Right cardiac atrium (tissue), 5 donors: ENCODE measurements at places on chromosomes 2 and 18. TPM values are rescaled to one million over a fixed set of nuclear protein-coding genes. Genes with fewer than 3 reads are reported as not detected.
A peak's percentile ranks its signal among the peaks of the same experiment; 100 is the strongest.

Gene CFC1
- polyA plus RNA-seq, result 0.25 TPM

Gene STPG4
- polyA plus RNA-seq, result not detected

GRCh38 chr18:23723121-23723520 lies 33.9 kb downstream of the LAMA3 start:
- DNase-seq, result no peak

DNA sequence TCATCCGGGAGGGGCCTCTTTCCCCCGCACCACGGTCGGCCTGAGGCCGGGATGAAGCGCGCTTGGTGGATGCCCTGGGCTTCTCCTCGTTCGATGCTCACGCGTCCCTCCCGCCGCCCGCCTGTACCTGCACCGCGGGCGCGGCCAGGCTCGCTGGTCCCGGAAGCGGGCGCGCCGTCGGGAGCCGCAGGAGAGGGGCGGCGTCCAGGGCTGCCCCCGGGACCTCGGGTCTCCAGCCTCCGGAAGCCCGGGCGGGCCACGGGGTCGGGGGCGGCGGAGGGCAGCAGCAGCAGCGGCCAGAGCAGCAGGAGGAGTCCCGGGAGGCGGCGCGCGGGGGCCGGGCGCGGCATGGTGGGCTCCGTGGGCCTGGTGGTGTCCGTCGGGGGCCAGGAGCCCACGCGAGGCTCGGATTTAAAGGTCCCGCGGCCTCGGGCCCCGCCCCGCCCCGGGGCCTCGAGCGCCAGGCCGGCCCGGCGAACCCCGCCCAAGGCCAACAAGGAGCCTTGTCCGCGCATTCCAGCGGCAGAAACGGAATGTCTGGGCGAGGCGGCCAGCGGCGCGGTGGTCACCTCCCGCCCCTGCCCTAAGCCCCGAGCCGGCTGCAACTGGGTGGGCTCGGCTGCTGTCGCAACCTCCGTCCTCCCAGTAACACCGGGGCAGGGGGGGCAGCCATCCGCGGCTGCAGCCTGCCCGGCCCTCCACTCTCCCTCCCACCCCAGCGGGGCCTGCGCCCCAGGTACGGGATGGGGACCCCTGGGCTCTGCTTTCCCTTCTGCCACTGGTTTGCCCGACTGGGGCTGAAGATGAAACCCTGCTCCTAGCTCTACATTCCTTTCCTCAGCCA lies at the start of gene MATN3:
MATN3 (minus strand) TSS at position 387 of the 844 bp plus-strand sequence; CDS start at position 350, 37 bp downstream.
- DNase-seq, result peak; percentile 72

Gene DNAJC5G
- polyA plus RNA-seq, result 2.2 TPM

DNA sequence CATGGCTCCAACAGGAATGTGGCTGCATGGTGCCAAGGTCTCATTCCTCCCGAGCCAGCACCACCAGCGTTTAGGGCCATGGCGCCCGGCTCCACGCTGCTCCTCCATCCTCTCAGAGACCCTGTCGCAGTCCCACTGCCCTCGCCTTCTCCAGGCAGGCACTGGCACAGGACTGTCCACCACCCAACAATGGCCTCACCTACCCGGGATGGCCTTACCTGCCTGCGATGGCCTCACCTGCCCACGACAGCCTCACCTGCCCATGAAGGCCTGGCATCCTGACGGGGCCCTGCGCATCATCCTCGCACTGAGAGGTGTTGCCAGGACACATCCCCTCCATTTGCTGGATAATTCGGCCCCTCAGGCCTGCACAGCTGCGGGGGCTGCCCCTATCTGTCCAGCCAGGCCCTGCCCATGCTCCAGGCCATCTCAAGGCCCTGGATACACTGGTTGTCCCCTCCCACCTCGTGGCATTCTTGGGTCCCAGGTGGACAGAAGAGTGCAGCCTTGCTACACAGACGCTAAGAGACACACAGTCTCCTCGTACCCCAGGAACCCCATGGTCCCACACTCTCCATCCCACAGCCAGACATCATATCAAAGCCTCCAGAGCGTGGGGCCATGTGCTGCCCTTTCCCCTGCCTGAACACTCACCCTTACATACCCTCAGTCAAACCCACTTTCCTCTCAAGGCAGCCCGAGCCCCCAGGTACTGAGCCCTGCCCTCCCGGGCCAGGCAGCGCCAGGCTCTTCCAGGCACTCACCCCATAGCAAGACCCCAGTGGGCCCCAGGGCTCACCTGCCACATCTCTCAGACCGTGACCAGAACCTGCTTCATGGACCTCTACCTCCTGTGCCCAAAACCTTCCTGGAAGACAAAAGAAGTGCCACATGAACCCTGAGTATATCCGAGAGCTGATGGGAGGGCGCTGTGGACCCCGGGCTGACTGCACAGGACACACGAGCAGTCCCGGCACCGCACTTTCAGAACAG lies 268.6 kb downstream of the EIPR1 start:
- DNase-seq, result no peak

GRCh38 chr2:97732436-97733340 lies 19.3 kb downstream of the ZAP70 start:
- no peak for DNase-seq

- DNase-seq, result no peak
These were observed 18.2 kb downstream of the C2orf69 start for GRCh38 chr2:199929262-199929661.

GRCh38 chr2:157874997-157875640 lies 1.0 kb downstream of the ACVR1 start:
- peak; percentile 65 for DNase-seq

Gene DNAH6
- 0.07 TPM for polyA plus RNA-seq

DNA sequence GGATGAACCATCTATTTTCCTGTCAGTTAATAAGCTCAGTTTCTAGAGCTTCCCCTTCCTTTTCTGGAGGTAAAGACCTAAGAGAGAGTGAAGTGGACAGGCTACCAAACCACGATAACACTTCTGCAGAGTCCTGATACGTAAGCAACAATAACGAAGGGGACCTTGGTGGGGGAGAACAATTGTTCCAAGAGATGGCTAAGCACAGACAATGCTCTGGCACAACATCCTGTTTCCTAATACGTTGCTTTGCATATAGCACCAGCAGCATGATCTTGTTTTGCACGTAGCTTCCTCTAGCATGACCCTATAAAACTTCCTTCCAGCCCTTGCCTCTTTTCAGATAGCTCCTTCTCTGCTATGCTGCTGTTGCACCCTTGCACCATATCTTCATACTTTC lies 247.3 kb downstream of the RAD51AP2 start:
- no peak for DNase-seq

- peak; percentile 62 for DNase-seq
These were observed 1.6 kb downstream of the MTCL1 start for GRCh38 chr18:8706791-8707555.

Gene DNPEP
- 50.0 TPM for polyA plus RNA-seq

GRCh38 chr2:98444436-98445176 lies at the start of gene INPP4A:
TSS of gene INPP4A (plus strand) at chr2:98444858. CDS start at chr2:98520049, 75,191 bp downstream.
- peak; percentile 92 for DNase-seq

DNA sequence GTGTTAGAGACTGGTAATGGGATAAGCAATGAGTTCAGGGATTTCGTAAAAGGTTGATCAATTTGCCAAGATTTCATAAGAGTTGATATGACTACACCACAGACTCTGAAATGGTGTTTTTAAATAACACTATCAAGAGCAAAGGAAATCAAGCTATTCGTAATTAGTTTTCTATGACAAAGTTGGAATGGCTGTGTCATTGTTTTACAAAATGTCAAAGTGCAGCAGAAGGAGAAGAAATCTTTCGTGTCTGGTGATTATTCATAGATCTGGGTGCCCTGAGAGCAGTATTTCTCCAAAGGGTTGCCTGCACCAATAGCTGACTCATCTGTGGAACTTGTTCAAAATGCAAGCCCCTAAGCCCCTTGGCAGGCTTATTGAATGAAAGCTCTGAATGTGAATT lies 70.1 kb downstream of the NABP1 start:
- DNase-seq, result no peak

Gene TMEM198
- 3.4 TPM for polyA plus RNA-seq

DNA sequence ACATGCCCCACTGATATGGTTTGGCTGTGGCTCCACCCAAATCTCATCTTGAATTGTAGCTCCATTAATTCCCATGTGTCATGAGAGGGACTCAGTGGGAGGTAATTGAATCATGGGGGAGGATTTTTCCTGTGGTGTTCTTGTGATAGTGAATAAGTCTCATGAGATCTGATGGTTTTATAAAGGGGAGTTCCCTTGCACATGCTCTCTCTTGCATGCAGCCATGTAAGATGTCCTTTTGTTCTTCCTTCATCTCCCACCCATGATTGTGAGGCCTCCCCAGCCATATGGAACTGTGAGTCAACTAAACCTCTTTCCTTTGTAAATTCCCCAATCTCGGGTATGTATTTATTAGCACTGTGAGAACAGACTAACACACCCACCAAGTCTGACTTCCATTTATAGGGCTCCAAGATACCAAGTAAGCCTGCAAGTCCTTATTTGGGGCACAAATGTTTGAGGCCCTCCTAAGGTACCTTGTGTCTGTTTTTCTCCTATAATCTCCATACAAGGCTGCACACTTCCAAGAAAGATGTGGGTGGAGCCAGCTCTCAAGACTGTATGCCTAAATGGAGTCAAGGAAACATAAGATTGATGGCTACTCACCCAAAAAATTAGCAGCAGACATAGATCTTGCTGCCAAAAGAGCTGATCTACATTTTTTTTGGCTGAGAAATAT lies 364.7 kb downstream of the TXNL1 start:
- no peak for DNase-seq

Gene C2orf80
- polyA plus RNA-seq, result not detected

Gene PASK
- polyA plus RNA-seq, result 1.1 TPM

Gene TACR1
- polyA plus RNA-seq, result 0.07 TPM

DNA sequence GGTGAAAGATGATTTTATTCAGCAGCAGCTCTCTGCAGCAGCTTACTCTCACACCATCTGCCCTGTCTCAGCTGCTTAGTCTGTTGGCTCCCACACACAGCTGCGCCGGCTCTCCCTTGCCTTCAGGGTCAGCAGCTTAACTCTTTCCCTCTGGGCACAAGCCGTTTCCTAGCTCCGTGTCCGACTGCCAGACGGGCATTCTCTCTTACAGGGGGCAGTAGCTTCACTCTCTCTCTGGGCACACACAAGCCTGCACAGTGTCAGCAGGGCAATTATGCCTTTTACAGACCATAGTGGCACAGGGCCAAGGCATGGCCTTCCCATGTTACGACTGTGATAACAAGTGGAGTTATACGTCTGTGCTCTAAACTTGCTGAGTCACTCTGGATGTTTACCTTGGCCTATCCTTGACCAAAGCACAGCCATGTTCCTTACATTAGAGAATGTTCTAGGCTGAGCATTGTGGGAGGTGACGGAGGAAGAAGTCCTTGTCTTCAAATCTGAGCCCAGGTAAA lies 31.7 kb downstream of the PCARE start:
- peak; percentile 70 for DNase-seq

DNA sequence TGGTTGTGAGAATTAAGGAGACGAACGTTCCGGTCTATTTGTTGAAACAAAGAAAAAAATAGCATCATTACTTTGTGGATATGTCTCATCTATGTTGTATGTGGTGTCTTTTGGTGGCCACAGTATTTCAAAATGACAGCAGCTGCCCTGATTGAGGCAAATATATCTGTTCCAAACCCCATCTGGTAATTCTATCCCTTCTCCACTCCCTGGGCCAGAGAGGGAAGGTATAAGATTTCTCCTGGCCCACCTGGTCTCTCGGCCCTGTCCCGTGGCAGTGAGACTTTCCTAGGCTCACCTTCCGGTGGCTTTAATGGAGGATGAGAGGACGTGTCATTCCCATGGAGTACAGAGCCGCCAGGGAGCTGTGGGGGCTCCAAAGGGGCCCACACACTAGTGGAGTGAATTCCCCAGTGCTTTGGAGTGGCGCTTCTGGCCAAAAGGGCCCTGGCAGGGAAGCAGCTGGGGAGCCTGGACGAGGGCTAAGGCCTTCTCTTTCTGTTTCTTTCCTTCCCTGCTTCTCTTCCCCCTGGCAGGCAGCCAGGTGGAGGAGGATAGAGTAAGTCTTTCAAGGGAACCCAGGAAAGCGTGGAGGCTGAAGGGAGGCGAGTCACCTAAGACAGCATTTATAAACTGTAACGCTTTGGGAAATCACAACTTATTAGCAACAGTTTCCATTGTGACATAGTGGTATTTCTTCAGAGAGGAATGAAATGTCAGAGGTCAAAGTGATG lies 5.6 kb downstream of the FOSL2 start:
- peak; percentile 81 for DNase-seq

- no peak for DNase-seq
These were observed 23.6 kb downstream of the ALPK2 start for GRCh38 chr18:58605027-58606020.

Gene POMC
- 13.2 TPM for polyA plus RNA-seq

- DNase-seq, result no peak
These were observed 56.4 kb downstream of the ADCY3 start for GRCh38 chr2:24863641-24864040.

Gene GCFC2
- 7.5 TPM for polyA plus RNA-seq

Gene SNED1
- polyA plus RNA-seq, result 6.7 TPM

DNA sequence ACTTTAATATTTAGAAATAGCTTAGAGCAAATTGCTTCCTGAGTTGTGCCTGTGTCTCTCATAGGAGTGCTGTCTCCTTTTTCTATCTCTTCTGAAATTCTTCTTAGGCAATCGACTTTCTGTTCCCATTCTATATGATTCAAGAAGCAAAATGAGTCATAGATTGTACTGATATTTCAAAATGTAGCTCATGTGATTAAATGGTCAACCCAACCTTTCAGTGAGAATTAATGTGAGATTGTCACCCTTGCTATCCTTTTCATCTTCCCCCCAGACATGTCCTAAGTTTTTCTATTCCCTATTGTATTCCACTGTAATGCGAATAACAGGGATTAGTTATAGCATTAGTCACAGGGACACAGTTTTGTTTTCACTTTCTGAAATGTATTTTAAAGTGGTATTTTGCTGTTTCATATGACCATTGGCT lies 413.6 kb downstream of the THSD7B start:
- DNase-seq, result no peak

DNA sequence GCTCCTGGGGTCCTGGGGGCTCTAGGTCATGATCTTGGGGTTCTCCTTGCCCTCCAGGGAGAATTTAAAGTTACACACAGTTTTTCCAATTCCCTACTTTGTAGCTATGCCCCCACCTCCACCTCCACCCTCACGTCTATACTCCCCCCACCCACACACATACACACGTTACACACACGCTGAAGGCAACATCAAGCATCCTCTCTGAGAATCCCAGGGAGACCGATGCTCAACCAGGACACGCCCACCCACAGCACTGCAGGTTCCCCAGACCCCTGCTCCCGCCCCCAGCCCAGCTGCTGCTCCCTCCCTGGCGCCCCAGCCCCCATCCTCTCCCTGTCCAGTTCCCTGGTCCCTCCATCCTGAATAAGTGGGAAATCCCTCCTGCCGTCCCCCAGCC lies 6.4 kb upstream of the TNS1 start:
- DNase-seq, result no peak

DNA sequence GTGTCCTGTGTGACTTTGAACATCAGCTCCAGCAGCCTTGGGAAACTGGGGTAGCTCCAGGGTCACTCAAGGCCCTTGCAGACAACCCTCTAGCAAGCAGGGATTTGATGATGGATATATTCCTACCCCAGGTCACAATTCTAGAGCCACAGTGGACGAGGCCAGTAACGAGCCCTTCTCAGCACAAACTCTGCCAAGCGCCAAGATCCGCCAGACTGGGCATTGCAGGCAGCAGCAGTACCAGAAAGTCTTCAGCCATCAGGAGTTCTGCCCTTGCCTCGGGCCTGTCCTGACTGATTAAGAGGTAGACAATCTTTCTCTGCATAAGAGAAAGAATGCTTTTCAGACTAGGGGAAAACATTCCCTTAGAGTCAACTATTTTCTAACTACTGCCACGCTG lies 259.1 kb downstream of the FBXO15 start:
- no peak for DNase-seq
